ENCODE measurements at places on chromosomes 16 and 17.

DNA sequence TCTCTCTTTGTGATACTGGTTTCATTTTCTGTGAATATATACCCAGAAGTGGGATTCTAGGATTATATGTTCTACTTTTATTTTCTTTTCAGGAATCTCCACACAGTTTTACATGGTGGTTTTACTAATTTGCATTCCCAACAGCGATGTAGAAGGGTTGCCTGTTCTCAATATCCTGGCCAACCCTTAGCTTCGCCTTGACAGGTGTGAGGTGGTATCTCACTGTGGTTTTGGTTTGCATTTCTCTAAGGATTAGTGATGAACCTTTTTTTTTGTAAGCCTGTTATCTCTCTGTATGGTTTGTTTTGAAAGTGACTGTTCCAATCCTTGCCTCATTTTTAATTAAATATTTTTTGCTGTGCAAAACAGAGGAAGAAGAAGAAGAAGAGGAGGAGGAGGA is 937.7 kb downstream of the CDH8 start:
- no peak for DNase-seq

DNA sequence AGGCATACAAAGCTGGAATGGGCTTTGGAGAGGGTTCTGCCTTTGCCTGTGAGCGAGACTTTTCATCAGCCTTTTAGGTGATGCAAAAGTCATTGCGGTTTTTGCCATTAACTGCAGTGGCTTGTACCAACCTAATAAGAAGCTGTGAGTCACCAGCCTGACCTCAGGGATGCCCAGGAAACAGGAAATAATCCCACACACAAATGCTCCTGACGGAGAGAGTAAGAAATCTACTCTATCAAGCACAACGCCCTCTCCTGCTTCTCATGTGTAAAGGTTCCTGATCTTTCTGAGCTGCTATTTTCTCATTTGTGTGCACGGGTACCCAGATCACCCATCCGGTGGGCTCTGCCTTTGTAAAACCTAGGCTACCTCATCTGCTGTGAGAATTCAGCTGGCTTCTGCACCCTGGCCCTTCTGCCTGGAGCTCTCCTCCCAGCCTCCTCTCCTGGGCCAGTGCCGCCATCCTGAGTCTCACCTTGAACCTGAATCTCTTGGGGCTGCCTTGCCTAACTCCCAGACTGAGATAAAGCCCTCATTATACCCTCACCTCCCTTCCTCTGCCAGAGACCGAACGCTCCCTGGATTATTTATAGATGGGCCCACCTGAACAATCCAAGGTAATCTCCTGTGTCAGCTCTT is 299.7 kb downstream of the C16orf95 start:
- no peak for DNase-seq

- DNase-seq: no peak
Measured at GRCh38 chr17:39579318-39580081, 28.2 kb downstream of the NEUROD2 start.

- no peak for DNase-seq
Measured at GRCh38 chr16:77925531-77925930, 96.8 kb upstream of the CLEC3A start.

DNA sequence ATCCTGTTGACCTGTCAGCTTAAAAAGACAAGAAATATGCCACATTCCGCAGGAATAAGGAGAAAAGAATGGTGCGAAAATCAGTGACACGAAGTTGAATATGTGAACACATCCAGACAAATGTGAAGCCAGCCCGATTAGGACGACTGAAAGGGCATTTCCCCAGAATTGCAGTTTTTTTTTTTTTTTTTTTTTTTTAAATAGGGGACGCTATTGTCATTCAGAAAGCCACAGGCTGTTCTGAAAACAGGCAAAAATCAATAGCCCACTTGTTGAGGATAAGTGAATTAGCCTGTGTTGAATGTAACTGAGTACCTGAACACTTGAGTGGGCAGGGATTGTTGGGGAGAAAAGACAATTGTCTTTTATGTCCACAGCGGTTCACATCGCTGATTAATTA is 507.1 kb downstream of the WWOX start:
- no peak for DNase-seq

GRCh38 chr16:12753203-12754023 is 50.3 kb downstream of the CPPED1 start:
- DNase-seq: no peak

DNA sequence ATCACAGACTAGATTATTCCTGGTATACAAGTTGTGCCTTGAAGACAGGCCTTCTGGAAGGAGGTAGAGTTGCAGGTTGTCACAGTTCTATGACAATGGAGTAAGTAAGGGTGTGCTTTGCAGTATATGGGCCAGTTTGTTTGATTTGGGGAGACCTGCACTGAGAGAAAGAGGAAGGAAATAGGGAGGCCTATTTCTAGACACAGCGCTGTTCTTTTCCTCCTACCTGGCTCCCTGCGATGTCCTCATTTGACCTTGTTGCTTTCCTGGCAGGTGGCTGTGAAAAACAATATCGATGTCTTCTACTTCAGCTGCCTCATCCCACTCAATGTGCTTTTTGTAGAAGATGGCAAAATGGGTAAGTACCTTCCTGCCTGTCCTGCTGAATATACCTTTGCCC is 22.5 kb upstream of the RASL10B start:
- DNase-seq: no peak

DNA sequence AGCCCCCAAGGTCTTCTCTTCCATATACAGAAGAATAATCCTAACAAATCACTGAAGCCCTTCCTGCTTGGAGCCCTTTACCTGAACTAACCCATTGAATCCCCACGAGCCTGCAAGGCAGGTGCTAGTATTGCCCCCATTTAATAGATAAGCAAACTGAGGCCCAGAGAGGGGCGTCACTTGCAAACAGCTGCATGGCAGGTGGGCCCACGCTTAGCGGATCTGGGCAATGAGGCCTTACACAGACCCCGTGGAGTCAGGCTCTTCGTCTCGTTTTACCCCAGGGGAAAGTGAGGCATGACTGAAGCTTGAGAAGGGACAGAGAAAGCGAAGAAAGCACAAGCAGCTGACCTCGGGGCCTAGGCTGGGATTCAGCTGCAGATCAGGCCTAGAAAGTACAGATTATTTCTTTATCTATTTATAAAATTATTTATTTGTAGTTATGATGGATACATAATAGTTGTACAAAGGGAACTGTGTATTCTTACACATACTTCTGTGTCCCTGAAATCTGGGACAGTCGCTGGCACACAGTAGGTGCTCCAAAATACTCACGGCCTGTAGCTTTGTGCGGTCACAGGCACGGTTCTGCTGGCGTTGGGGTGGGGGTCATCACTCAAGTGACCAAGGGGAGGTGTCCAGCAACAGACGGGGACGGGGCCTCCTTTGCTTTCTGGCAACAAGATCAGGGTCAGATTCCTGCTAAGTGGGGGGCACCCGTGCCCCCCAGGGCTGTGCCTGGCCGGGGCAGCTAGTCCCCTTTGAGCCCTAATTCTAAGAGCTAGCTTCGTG is 223.2 kb upstream of the GSE1 start:
- DNase-seq: no peak

DNA sequence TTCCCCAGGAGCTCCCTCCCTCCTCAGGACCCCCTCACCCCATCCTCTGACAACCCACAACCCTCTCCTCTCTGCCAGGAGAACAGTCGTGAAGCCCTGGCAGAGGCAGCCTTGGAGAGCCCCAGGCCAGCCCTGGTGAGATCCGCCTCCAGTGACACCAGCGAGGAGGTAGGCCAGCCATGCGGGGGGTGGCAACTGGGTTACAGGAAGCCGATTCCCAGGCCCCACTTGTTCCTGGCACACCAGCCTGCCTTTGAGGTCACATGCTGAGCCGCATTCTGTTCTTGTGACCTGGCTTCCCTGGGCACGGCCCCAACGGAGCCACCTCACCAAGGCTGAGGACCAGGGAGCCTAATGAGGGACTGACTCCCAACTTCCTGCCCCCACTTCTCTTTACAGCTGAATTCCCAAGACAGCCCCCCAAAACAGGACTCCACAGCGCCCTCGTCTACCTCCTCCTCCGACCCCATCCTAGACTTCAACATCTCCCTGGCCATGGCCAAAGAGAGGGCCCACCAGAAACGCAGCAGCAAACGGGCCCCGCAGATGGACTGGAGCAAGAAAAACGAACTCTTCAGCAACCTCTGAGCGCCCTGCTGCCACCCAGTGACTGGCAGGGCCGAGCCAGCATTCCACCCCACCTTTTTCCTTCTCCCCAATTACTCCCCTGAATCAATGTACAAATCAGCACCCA is 7.9 kb downstream of the NAT9 start:
- no peak for DNase-seq

- no peak for DNase-seq
Measured at GRCh38 chr17:4426499-4427208, 7.1 kb upstream of the SPNS3 start.

GRCh38 chr17:82933911-82934310 is 94.1 kb upstream of the ZNF750 start:
- no peak for DNase-seq

DNA sequence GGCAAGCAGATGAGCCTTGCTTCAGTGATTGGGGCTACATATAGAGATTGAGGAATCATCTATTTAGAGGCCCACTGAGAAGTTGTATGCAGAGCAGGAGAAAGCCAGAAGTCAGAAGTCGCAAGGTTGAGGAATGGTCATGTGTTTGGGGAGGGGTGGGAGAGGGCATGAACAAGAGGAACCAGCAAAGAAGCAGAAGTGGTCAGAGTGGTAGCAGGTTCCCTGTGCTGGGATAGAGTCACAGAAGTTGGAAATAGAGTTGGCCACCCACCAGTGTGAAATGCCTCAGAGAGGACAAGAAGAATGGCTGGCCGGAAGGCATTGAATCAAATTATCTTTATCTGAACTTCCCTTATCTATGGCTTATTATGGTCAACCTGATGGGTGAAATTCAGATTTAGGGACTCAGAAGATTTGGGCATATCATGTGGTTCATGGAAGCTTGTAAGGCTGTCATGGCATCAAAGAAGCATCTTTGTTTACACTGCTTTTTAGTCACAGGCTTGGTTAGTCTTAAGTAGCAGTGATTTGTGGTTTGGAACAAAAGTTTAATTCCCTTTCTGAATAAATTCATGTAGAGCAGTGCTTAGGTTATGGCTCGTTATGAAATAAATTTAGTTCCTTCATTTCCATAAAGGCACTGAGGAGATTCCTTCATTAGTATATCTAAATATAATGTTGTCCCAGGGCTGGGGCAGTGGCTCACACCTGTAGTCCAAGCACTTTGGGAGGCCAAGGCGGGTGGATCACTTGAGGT is 19.7 kb downstream of the MAP3K3 start:
- DNase-seq: no peak

- DNase-seq: no peak
Measured at GRCh38 chr17:41697122-41697962, 8.7 kb downstream of the EIF1 start.

- no peak for DNase-seq
Measured at GRCh38 chr16:81956213-81956948, 54.9 kb downstream of the SDR42E1 start.

- no peak for DNase-seq
Measured at GRCh38 chr16:66391726-66392670, 25.5 kb downstream of the CDH5 start.

GRCh38 chr17:5677620-5678019 is 93.3 kb upstream of the NLRP1 start:
- no peak for DNase-seq

DNA sequence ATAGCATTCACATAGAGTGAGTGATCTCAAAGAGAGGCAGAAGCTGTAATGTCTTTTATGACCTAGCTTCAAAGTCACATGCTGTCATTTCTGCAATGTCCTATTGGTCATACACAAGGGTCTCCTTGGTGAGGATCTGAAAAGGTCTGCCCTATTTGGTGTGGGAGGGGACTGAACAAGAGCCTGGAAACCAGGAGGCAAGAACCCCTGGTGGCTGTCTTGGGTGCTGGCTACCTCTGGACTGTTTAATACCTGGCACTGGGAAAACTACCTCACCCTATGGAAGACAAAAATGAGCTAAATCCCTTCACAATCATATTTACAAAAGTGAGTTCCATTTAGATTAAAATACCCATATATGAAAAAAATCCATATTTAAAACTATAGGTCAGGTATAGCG is 9.0 kb downstream of the KCTD13 start:
- DNase-seq: no peak

GRCh38 chr16:30559690-30560089 is 1.5 kb upstream of the ZNF764 start:
- no peak for DNase-seq

DNA sequence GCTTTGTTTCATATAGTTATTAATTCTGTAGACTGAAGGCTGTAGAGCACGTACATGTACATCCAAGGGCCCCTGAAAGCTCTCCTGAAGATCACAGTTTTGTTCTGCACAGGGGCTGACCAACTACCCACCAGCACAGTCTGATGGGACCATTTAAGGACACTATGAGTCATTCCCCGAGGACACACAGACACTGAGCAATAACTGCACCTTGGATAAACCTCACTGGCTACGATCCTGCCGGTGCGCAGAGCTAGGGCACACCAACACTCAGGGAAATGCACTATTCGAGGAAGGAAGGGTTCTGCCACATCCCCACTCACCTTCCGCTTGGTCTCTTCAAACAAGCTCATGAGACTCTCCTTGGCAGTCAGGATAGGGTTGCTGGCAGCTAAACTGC is 20.3 kb downstream of the SMG6 start:
- no peak for DNase-seq

- DNase-seq: no peak
Measured at GRCh38 chr16:13118091-13118490, 216.7 kb downstream of the SHISA9 start.

DNA sequence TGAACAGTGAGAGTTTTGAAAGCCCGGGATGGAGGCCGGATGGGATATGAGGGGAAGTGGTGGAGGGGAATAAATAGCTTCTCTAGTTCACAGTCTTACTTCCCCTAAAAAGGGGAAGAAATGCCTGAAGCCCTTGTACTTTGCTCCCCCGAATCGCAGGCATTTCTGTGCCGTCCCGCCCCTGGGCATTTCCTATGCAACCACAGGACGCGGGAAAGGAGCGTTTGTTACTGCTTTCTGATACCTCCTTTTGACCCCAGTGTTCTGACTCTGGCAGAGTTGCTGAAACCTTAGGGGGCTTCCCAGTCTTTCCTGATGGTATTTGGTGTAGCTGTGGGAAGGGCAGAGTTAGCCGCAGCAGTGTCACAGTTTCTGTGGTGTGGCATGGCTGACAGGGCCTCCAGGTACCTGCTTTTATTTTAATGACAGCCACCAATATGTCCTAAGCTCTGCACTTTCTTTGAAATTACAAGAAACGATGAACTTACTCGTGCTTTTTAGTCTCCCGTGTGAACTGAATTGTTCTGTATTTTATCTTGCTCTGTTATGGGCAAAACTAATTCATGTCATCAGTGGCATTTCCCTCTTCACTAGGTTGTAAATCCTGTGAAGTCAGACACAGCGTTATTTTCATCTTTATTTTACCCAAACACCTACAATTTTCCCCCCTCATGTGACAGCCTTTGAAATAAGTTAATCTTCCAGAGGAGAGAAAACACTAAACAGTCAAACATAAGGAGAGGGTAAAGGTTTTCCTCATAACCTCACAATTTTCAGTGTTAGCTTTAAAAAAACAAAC is 27.1 kb downstream of the USP10 start:
- DNase-seq: no peak

- no peak for DNase-seq
Measured at GRCh38 chr17:54680410-54680809, 220.2 kb upstream of the TOM1L1 start.
